ENCODE measurements at places on chromosomes 1 and 21. TPM values are rescaled to one million over a fixed set of nuclear protein-coding genes. Genes with fewer than 3 reads are reported as not detected.

GRCh38 chr1:184409011-184409410, 22.2 kb downstream of the C1orf21 start:
- DNase-seq, result no peak

DNA sequence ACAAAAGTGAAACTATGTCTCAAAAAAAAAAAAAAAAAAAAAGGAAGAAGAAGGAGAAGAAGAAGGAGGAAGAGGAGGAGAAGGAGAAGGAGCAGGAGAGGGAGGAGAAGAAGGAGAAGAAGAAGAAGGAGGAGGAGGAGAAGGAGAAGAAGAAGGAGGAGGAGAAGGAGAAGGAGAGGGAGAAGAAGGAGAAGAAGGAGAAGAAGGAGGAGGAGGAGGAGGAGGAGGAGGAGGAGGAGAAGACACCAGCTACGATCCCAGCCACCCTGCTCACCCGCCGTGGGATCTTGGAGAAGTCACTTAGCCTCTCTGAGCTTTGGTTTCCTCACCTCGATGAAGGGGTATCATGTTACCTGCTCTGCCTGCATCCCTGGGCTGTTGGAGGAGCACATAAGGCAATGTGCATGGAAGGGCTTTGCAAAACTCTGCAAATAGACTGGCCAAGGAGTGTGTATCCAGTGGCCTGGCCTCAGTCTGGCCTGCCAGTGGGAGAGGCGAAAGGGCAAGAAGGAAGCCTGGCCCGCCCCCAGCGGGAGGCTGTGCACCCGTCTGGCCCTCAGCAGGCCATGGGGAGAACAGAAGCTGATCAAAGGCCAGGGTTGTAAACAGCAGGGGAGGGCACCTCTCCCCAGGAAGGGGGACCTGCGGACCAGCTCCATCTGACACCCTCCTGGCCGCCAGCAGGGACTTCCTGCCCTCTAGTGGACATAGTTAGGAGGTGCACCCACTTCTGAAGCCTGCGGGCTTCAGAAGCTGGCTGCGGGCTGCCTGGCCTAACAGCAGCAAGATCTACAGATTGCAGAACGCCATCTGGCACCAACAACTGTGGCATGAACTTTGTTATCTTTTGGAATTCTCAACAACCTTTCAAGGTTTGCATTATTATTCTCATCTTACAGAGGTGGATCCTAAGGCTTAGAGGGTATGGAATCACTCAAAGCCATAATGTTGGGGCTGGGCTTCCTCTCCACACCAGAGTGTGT, 19.2 kb upstream of the CDK18 start:
- peak; percentile 68 for DNase-seq

- DNase-seq, result no peak
Measured at GRCh38 chr1:197464044-197464443, 196.0 kb downstream of the CRB1 start.

GRCh38 chr1:118149799-118150198, 35.2 kb downstream of the SPAG17 start:
- DNase-seq, result no peak

DNA sequence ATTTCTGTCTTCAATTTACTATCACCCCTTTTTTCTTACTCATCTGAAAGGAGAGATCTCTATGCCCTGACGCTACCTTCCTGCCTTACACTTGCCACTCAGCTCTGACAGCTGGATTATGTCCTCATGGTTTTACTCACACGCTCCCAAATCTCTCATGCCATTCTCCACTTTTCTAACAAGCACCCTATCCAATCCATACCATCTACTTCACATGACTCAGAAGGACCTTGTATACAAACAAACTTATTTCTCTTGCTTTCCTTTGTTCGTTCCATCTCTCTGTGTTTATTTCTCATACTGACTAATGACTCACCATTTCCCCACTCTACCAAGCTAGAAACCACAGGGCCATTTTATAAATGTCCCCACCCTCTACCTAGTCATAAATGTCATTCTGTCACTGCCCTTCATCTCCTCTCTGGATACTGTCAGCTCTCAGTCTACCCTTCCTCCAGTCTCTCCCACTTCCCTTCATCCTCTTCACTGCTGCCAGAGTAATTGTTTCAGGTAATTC, 87.3 kb downstream of the USP24 start:
- DNase-seq, result no peak

The CELA3A gene
- not detected for total RNA-seq

The KRTAP20-3 gene
- total RNA-seq, result not detected

- DNase-seq, result no peak
Measured at GRCh38 chr1:201482755-201483154, 13.8 kb upstream of the PHLDA3 start.

GRCh38 chr1:116952738-116953275, 43.1 kb downstream of the PTGFRN start:
- DNase-seq, result no peak

- no peak for DNase-seq
Measured at GRCh38 chr1:35016406-35016805, 15.3 kb downstream of the ZMYM6 start.

- no peak for DNase-seq
Measured at GRCh38 chr1:81756872-81757271, 43.9 kb upstream of the ADGRL2 start.

GRCh38 chr1:22676916-22677583, 24.0 kb downstream of the C1QB start:
- DNase-seq, result no peak

The SEMA6C gene
- 56.6 TPM for total RNA-seq

- DNase-seq, result no peak
Measured at GRCh38 chr1:11204396-11205190, 15.4 kb downstream of the ANGPTL7 start.

DNA sequence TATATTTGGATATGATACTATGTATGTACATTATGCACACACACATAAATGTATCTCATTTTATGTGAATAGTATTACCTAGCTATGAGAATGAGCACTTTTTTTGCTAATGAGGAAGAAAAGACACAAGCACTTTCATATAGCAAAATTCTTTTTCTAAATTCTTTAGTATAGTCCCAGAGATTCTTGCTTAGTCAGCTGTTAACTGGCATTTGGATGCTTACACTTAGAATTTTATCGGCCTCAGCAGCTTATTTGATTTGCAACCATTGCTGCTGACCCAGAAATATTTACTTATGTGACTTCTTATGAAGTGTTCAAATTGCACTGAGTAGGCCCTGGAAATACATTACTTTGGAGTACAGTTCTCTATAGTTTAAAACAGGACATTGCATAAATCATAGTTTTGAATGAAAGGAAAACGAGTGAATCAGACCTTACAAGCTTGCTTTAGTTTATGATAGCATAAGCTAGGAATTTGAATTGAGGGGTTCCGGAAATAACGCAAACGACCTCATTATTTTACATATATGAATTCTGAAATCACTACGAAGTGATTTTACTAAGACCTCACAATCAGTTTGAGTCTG, 653.9 kb upstream of the NEGR1 start:
- DNase-seq, result no peak

The URB1 gene
- 11.4 TPM for total RNA-seq

The DPT gene
- total RNA-seq, result 25.1 TPM

The MATN1 gene
- total RNA-seq, result not detected

The C1orf210 gene
- not detected for total RNA-seq

DNA sequence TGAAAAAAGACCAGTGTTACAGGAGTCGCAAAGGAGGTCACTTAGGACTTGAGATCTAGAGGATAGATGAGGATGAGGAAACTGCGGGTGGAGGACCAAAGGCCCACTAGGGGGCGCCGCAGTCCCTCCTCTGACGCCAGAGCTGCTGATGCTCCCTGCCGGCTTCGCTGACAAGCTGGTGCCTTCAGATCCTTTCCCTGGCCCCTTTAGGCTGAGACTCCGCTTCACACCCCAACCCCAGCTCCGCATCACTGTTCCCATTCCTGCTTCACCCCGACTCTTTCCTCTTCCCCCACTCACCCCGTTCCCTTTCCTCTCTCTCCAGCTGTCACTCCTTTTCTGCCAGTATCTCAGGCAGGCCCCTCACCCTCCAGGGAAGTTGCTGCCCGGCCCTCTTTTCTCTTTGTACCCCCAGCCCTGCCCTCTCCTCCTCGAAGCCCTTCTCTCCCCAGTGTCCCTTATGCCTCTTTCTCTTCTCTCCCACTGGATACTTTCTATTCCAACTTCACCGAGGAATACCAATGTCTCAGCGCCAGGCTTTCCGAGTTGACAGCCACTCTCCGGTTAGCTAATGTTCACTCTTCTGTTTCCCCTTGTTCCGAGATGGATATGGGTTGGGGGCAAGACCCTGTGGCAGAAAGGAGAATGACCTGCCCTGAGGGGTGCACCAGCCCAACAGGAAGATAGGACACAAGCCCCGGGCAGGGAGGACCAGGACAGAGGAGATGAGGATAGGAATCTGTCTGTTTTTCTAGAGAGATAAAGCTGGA, 4.5 kb downstream of the KCNJ9 start:
- DNase-seq, result peak; percentile 91

DNA sequence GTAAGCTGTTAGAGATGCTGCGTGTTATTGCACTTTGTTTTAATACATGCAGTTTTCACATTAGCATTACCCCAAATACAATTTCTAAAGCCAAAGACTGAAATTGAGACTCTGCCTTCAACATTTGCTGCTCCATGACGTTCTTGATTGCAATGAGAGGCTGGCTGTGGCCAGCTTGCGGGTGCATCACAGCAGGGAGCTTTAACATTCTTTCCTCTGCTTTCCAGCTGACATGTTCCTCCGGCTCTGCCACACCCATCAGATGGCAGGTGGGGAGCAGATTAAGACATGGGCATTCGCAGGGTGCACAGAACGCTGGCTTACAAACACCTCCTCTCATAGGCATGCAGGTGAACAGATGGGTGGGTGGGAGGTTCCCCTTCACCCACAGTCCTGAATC, 314.1 kb downstream of the DISC1 start:
- no peak for DNase-seq

DNA sequence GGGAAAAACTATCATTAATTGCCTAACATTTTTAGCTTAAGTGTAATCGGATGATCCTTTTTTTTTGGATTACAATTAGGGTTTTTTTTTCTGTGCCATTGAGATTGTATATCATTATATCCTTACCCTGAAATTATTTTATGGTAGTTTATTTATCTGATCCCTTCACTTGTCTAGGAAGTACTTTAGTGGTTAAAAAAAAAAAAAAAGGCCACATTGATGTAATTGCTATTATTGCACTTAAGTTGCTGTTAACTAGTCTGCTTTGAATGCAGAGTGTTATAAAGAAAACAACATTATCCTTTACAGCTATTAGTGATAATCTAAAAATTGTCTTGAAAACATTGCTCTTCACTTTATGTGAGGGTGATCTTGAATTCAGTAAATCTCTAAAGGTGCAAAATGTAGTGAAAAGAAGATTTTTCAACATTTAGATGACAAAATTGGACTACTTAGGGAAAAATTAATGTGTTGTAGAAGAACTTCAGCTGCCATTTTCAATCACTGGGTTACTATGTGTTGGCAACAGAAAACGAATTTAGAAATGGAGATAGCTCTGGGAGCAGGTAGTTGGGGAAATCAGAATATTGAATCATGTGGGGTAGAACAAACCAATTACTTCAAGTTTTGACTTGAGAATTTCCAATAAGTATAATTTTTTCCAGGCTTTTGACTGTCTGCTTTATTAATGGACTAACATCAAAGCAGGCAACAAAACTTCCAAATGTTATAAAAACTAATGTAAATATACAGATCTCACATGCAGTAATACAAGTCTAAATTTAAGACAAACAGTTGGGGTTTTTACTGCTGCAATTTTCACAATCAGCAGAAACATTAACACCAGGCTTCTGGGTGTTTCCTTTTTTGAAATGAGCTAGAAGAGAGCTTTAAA, 5.0 kb downstream of the ADGRL2 start:
- no peak for DNase-seq

GRCh38 chr1:9201401-9202239, 33.0 kb upstream of the H6PD start:
- peak; percentile 55 for DNase-seq

DNA sequence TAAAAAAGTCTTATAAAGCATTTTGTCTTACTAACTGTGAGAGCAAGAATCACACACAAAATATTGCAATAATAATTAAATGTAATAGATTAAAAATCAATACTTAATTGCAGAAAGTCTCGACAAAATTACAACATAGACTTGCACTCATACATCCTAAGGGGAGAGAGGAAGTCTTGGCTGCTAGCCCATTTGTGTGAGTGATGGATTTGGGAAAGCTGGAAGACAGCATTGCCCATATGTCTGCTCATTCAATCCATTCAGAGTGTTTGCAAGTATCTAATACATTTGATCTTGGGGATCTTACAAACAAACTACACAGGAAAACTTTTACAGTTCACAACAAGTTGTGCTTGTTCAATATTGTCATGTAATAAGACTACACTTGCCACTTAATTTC, 140.5 kb downstream of the COL11A1 start:
- no peak for DNase-seq

The RGS7 gene
- not detected for total RNA-seq

DNA sequence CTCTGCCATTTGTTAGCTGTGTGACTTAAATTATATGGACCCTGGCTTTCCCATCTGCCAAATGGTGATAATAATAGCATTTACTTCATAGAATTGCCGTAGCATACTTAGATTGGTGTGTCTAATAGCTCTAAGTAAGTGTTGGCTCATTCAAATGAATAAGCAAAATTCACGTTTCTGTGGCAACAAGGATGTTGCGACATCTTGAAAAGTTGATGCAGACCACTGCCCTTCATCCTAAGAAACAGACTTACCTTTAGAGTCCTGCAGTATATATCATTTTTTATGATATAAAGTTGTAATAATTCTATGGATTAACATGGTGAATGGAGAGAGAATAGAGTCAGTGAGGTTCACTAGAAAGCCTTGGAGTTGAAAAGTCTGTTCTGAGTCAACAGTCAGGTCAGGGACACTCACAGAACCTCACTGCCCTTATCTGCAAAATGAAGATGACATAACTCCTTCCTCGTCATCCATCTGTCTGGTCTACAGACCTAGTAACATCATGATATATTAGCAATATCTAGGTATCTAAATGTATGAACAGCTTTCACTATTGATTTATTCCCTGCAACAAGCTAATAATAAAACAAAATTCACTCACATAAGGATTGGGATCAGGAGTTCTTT, 167.3 kb upstream of the C8B start:
- DNase-seq, result no peak

- no peak for DNase-seq
Measured at GRCh38 chr1:235124111-235124510, 4.5 kb downstream of the TOMM20 start.

DNA sequence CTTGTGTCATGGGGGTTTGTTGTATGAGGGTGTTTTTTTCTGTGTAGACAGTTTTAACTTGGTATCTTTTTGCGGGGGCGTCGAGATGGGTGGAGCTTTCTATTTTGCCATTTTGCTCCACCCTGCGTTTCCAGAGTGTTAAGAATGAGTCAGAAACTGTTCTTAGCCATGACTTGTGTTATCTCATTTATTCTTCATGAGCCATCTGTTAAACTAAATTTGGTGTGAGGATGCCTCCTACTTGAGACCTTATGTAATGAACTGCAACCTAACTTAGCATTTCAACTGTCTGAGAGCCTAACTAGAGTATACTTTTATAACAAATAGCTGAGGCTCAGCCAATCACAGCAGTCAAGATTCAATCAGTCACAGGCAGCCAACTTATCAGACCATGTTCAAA, 1873.5 kb downstream of the NCAM2 start:
- DNase-seq, result no peak

DNA sequence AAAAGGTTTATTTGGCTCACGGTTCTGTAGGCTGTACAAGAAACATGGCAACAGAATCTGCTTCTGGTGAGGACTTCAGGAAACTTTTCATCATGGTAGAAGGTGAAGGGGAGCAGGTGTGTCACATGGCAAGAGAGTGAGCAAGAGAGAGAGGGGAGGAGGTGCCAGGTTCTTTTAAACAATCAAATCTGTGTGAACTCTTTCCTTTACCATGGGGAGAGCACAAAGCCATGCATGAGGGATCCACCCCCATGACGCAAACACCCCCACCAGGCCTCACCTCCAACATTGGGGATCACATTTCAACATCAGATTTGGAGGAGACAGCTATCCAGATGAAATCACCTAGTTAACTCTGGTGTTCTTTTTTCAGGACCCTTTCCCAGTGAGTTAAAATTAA, 103.6 kb downstream of the GALNT2 start:
- DNase-seq, result no peak

Data from Right ventricle myocardium superior (tissue), 1 donor.